GM23248 (cell line): ENCODE measurements at places on chromosomes 1 and 21. TPM values are rescaled to one million over a fixed set of nuclear protein-coding genes. Genes with fewer than 3 reads are reported as not detected.

The TMEM82 gene
- polyA plus RNA-seq, result not detected in 2 replicates

- DNase-seq, result peak; percentile 91
These were observed 102.4 kb upstream of the ZNF281 start for GRCh38 chr1:200512191-200512590.

GRCh38 chr21:35019631-35020032 is 29.5 kb downstream of the RUNX1 start:
- no peak for DNase-seq

GRCh38 chr21:33799378-33800090 is 116.1 kb downstream of the ATP5PO start:
- DNase-seq, result no peak

DNA sequence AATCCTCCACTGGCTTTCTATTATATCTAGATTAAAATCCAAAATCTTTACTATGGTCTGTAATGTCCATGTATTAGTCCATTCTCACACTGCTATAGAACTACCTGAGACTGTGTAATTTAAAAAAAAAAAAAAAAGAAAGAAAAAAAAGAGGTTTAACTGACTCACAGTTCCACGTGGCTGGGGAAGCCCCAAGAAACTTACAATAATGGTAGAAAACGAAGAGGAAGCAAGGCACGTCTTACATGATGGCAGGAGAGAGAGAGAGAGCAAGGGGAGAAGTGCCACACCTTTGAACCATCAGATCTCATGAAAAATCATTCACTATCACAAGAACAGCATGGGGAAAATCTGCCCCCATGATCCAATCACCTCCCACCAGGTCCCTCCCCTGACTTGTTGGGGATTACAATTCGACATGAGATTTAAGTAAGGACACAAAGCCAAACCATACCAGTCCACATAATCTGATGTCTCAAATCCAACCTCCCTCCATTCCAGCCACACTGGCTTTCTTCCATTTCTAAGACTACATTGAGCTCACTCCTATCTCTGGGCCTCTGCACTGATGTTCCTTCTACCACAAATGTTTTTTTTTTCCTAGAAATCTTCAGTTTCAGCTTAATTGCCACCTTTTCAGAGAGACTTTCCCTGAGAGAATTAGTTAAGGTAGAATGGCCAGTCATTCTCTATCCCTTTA is 92.4 kb downstream of the EIF4G3 start:
- DNase-seq, result no peak

GRCh38 chr21:34333121-34333739 is 30.6 kb upstream of the KCNE2 start:
- no peak for DNase-seq

DNA sequence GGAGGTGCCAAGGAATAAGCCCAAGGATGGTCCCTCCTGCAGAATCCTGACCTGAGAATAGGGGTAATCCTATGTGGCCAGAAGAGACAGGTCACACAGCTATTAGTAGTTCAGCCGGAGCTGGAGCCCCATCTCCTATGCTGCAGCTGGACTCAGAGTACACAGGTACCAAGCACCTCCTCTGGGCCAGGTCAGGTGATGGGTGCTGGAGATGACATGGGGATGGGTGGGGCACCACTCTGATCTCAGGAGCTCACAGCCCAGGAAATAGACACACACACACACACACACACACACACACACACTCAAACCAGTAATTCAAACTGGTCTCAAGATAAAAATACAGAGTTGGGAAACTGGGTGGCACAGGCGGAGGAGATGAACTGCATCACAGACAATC is 54.2 kb upstream of the SSBP3 start:
- no peak for DNase-seq

The NDC1 gene
- 8.2 and 9.1 TPM in 2 replicates for polyA plus RNA-seq

- no peak for DNase-seq
These were observed 99.2 kb upstream of the TNR start for GRCh38 chr1:175842550-175842949.

DNA sequence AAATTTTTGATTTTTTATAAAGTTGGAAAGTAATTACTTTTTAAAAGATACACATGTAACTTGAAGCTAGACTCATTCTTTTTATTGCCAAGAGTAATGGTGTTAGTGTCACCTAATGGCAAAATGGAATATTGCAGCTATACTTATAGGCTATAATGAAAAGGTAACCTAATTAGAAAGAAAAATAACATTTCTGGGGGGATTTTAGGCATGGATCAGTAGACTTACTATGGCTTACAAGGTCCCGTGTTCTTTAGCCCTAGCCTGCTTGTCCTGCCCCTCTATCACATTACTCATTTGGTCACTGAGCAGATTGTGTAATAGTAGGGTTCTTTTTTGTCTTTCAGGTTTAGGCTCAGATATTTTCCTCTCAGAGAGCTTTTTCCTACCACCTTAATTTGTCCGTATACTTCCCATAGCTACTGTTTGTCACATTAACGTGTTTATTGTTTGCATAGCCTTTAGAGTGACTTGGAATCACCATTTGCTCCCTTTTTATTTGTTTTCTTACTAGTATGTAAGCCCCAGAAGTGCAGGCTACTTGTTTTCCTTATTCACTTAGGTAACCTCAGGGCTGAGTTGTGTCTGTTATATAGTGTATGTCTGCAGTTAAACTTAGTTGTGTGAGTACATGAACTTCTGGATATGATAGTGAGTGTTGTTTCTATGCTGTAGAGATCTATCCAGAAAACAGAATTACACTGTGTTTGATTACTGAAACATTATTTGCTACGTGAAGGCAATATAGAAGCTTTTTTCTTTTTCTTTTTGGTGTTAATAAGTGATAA is 58.7 kb downstream of the RABGAP1L start:
- DNase-seq, result peak; percentile 59

The LYPD8 gene
- polyA plus RNA-seq, result not detected in 2 replicates

GRCh38 chr1:87588495-87588894 is 259.8 kb downstream of the LMO4 start:
- no peak for DNase-seq

GRCh38 chr1:2785631-2786328 is 15.7 kb downstream of the TTC34 start:
- no peak for DNase-seq

- DNase-seq, result peak; percentile 24
These were observed 648.8 kb downstream of the PTPRC start for GRCh38 chr1:199287647-199288046.

- peak; percentile 58 for DNase-seq
These were observed 68.8 kb upstream of the KCNJ15 start for GRCh38 chr21:38188037-38188436.

- DNase-seq, result peak; percentile 98
These were observed 12.2 kb downstream of the ADAMTSL4 start for GRCh38 chr1:150561254-150561973.

DNA sequence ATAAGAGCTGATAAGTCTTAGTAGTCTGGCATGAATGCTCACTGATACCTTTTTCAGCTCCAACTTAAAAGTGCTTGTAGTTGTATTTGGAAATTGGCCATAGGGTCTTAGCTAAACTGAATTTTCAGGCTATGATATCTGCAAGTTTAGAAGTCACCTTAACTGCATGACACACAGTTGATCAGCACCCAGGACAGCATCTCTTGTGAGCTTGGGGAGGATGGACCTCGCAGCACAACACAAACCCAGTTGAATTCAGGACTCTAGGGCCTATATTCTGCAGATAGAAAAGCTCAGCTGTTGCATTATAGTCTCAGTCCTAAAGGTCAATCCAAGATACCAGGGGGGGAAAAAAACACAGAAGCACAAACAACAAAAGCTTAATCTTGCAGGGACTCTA is 394.3 kb downstream of the KCNH1 start:
- DNase-seq, result peak; percentile 8

- no peak for DNase-seq
These were observed 15.9 kb upstream of the POGZ start for GRCh38 chr1:151475175-151475574.

- DNase-seq, result no peak
These were observed 1079.8 kb downstream of the ADGRL2 start for GRCh38 chr1:82880506-82880905.

The CRP gene
- not detected in 2 replicates for polyA plus RNA-seq

DNA sequence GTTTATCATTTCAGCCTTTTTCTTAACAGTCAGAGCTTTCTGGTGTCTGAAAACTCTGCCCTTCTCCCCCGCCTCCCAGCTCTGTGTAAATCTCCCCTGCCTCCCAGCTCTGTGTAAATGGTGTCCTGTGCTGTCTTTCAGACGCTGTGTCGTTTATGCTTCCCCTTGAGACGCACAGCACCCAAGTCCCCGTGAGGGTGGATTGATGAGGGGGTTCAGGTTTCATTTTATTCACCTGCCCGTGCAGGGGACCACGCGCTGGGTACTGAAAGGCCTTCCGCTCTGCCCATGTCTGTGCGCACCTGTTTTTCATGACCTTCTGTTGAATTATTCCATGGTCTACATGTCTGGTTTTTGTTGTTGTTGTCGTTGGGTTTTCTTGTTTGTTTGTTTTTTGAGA is 108.2 kb upstream of the COL6A1 start:
- no peak for DNase-seq

DNA sequence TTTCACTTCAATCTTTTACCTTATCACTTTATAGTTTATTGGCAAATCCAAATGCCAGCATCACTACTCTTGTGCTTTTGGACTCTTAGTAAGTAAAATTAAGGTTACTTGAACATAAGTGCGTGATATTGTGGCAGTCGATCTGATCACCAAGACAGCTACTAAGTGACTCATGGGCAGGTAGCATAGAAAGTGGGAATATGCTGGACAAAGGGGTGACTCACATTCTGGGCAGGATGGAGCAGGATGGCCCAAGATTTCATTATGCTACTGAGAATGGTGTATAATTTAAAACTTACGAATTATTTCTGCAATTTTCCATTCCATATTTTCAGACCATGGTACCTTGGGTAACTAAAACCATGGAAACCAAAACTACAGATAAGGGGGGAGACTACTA is 120.2 kb downstream of the ROR1 start:
- no peak for DNase-seq

- DNase-seq, result no peak
These were observed 5.2 kb upstream of the VWA5B1 start for GRCh38 chr1:20285510-20285909.

DNA sequence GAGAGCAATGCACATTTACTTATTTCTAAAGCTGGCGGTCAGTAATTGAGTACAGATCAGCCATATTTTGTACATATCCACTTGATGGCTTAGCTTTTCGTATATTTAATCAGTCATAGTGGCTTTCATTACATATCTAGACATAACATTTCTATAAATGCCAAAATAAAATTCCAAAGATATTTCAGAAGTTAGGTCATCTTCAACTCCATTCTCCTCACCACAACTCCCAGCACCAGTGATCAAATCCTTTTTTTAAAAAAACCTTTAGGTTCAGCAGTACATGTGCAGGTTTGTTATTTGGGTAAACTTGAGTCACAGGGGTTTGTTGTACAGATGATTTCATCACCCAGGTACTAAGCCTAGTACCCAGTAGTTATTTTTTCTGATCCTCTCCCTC is 53.9 kb upstream of the GNG4 start:
- DNase-seq, result peak; percentile 48

The HMGCS2 gene
- not detected in 2 replicates for polyA plus RNA-seq

- no peak for DNase-seq
These were observed 661.5 kb downstream of the PLA2G4A start for GRCh38 chr1:187490266-187490665.

GRCh38 chr1:235102993-235103411 is 25.6 kb downstream of the TOMM20 start:
- no peak for DNase-seq

DNA sequence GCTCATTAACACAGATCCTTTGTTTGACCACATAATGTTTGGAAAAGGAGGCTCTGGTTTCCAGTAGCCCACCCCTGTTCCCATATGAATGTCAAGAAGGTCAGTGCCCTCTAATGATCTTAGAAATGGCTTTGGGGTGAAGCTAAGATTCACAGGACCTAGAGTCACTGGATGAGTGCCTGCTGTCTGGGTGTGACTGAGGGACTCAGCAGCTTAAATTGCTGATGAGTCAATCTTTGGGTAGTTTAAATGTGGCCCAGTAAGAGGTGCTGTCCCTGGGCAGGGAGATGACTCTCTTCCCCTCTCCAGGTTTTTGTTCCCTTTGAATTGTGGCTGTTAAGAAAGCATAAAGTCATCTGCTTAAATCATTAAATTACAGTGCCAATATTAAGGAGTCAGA is 50.6 kb downstream of the L1TD1 start:
- DNase-seq, result peak; percentile 80

The TRIM46 gene
- 1.6 and 2.1 TPM in 2 replicates for polyA plus RNA-seq

The RGSL1 gene
- not detected in 2 replicates for polyA plus RNA-seq

DNA sequence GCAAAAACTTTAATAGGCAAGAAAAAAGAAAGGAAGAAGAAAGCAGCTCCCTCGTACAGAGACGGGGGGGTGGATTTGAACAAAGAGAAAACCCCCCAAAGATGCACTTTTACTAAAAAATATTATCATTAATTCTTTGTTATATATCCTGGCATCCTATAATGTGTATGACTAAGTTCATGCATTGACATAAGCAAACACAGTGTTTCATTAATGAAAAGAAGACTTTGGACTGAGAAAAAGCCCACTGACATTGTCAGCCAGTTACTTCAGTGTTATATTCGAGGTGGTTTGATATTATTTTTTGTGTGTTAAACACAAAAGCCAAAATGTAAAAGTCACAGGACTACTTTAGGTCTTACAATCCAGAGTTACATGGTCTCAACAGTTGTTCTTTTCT is 110.1 kb upstream of the DPYD start:
- DNase-seq, result peak; percentile 5

The SLAMF7 gene
- not detected in 2 replicates for polyA plus RNA-seq

The L1TD1 gene
- polyA plus RNA-seq, result 0.05 and 0.14 TPM in 2 replicates

GRCh38 chr1:47524272-47524671 is 86.4 kb downstream of the FOXD2 start:
- no peak for DNase-seq

DNA sequence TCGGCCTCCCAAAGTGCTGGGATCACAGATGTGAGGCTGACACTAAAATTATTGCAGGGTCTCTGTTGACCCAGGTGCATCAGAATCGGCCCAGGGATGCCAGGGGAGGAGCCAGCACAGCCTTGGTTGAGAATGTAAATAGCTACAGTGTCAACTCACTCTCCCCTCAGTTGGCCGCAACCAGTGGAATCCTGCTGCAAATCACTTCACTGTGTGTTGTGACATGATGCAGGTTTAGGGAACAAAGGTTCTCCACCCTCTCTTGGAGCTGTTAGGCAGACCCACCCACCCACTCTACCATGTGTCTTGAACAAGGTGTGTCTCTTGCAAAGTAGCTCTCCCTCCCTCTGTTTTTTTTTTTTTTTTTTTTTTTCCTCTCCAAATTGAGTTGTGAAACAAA is 60.5 kb upstream of the SOD1 start:
- no peak for DNase-seq

GRCh38 chr21:15207231-15207630 is 142.4 kb upstream of the NRIP1 start:
- DNase-seq, result no peak

DNA sequence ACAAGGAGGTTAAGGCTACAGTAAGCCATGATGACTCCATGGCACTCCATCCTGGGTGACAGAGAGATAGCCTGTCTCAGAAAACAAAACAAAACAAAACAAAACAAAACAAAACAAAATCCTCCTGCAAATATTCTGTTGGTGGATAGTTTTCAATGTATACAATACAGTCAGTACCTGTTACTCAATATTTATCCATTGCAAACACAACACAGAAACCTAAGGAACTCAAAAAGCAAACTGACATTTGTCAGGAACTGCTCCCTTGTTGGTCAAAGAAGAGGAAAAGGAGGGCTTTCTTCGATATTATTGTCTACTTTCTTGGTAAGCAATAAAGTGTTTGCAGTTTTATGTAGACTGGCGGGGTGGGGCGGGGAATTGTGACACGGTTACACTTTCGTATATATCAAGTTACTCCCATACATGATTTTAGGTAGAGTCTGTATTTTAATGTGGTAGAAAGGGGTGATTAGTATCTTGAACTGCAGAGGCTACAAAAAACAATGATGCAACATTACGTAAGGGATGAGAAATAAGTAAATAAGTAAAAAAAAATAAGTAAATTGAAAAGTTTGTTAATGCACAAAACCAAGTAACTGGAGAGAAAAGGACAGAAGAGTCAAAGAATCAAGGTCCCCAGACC is 31.8 kb downstream of the APP start:
- no peak for DNase-seq

The AMIGO1 gene
- 1.3 and 1.7 TPM in 2 replicates for polyA plus RNA-seq
